Mesenteric fat pad (tissue), 1 donor: ENCODE measurements at places on chromosomes 1 and 21. TPM values are rescaled to one million over a fixed set of nuclear protein-coding genes. Genes with fewer than 3 reads are reported as not detected.

C1orf74 gene
- total RNA-seq = 1.2 TPM

HAO2 gene
- not detected for total RNA-seq

ADAMTS1 gene
- 480 TPM for total RNA-seq

INSRR gene
- total RNA-seq = 0.10 TPM

CD1D gene
- 5.1 TPM for total RNA-seq

TBX19 gene
- total RNA-seq = 0.87 TPM

CD48 gene
- total RNA-seq = 5.3 TPM

DDR2 gene
- total RNA-seq = 187 TPM

KCNT2 gene
- 0.93 TPM for total RNA-seq

OR6N1 gene
- not detected for total RNA-seq

TPTE gene
- total RNA-seq = not detected

VANGL2 gene
- 1.7 TPM for total RNA-seq

G0S2 gene
- total RNA-seq = 2,798 TPM

ESRRG gene
- total RNA-seq = 1.9 TPM

RXRG gene
- total RNA-seq = 1.4 TPM

KAZN gene
- total RNA-seq = 26.9 TPM

ZBTB37 gene
- 14.5 TPM for total RNA-seq

STIL gene
- 1.8 TPM for total RNA-seq

FCRLA gene
- not detected for total RNA-seq

DPT gene
- total RNA-seq = 310 TPM

STX12 gene
- total RNA-seq = 84.2 TPM

AGL gene
- total RNA-seq = 17.5 TPM

OR2T2 gene
- not detected for total RNA-seq

RHOU gene
- total RNA-seq = 29.5 TPM

THRAP3 gene
- total RNA-seq = 94.3 TPM

F3 gene
- 418 TPM for total RNA-seq

MTARC1 gene
- 539 TPM for total RNA-seq

RBBP5 gene
- 9.8 TPM for total RNA-seq

ANGPTL1 gene
- 23.4 TPM for total RNA-seq

BATF3 gene
- total RNA-seq = 18.8 TPM

SKI gene
- 101 TPM for total RNA-seq

CTSS gene
- total RNA-seq = 173 TPM

LAX1 gene
- total RNA-seq = 1.3 TPM

CHIT1 gene
- 17.4 TPM for total RNA-seq

CD247 gene
- 2.1 TPM for total RNA-seq

ATP1A1 gene
- 192 TPM for total RNA-seq

C1orf167 gene
- total RNA-seq = 1.1 TPM
